Mucosa of gallbladder (tissue), 1 donor: ENCODE measurements at places on chromosomes 13 and 19. TPM values are rescaled to one million over a fixed set of nuclear protein-coding genes. Genes with fewer than 3 reads are reported as not detected.

- no peak for DNase-seq
Measured at GRCh38 chr13:34164582-34164981, 346.6 kb downstream of the RFC3 start.

- DNase-seq = no peak
Measured at GRCh38 chr19:1270213-1270853, 1.2 kb downstream of the CIRBP start.

DNA sequence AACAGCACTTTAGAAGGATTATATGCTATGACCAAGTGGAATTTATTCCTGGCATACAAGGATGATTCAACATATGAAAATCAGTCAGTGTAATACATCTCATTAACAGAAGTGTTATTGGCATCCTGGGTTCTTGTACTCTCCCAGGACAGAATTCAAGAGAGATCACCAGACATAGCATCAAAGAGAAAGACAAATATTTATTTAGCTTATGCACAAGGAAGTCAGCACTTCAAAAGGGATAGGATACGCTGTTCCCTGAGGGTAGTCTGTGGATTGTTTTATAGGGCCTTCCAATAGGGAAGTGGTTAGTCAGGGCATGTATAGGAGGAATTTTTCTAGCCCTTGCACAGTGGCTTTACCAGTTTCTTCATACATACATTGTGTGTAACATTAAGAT lies 1238.0 kb downstream of the PCDH17 start:
- DNase-seq = no peak

The TUBA3C gene
- not detected for total RNA-seq

GRCh38 chr13:112728375-112729126 lies 38.7 kb downstream of the ATP11A start:
- DNase-seq = no peak

- DNase-seq = no peak
Measured at GRCh38 chr13:65530688-65531087, 1699.4 kb downstream of the PCDH9 start.

GRCh38 chr13:31242367-31242766 lies 42.6 kb downstream of the B3GLCT start:
- DNase-seq = no peak

- no peak for DNase-seq
Measured at GRCh38 chr19:35451338-35452096, 3.5 kb downstream of the FFAR2 start.

GRCh38 chr13:111139452-111139851 lies 24.3 kb downstream of the ARHGEF7 start:
- DNase-seq = no peak
